Thyroid gland (tissue), 4 donors: ENCODE measurements at places on chromosomes 11 and 22. TPM values are rescaled to one million over a fixed set of nuclear protein-coding genes. Genes with fewer than 3 reads are reported as not detected.

The ENTHD1 gene
- not detected for total RNA-seq

The SLC22A6 gene
- not detected for total RNA-seq

The ANKK1 gene
- total RNA-seq, result not detected

The SLC6A5 gene
- total RNA-seq, result not detected

- H3K4me3 ChIP-seq, result no peak overlapping the region
- H3K27me3 ChIP-seq, result no peaks in the 10 kb centered on the region
- H3K36me3 ChIP-seq, result no peaks in the 10 kb centered on the region
- H3K4me1 ChIP-seq, result no peaks in the 10 kb centered on the region
These were observed 269.3 kb downstream of the BUD13 start for GRCh38 chr11:116503216-116504160.

- H3K27ac ChIP-seq, result no peak overlapping the region
- H3K4me3 ChIP-seq, result no peak overlapping the region
- no peaks in the 10 kb centered on the region for H3K4me1 ChIP-seq
- H3K36me3 ChIP-seq, result peaks cover 77% of the 10 kb centered on the region
These were observed 15.3 kb downstream of the RCOR2 start for GRCh38 chr11:63901660-63902059.

DNA sequence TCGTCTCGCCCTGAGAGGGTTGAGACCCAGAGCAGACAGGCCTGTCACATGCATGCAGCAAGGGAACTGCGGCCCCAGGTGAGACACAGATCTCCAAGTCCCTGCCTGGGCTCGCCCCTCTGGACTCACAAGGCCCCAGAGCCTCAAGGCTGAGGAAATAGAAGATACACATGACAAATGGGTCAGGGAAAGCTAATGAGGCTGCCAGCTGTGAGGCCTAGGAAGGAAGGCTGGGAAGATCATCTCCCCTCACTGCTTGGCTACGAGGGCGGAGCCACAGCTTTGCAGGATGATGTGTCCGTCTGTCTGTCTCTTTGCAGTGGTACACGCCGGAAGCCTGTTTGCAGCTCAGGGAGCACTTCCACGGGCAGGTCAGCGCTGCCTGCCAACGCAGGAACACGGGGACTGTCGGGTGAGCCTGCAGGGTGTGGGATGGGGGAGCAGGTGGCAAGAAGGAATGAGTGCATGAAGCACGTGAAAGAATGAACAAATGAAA lies 4.5 kb downstream of the RAB36 start:
- H3K27ac ChIP-seq, result peak overlapping the region; percentile 93
- H3K4me1 ChIP-seq, result peaks cover 48% of the 10 kb centered on the region
- no peaks in the 10 kb centered on the region for H3K27me3 ChIP-seq
- no peak overlapping the region for H3K4me3 ChIP-seq

- no peaks in the 10 kb centered on the region for H3K4me1 ChIP-seq
- DNase-seq, result no peak
- H3K27me3 ChIP-seq, result no peaks in the 10 kb centered on the region
- no peaks in the 10 kb centered on the region for H3K36me3 ChIP-seq
- no peak overlapping the region for H3K4me3 ChIP-seq
- no peak overlapping the region for H3K27ac ChIP-seq
These were observed 558.6 kb downstream of the NTM start for GRCh38 chr11:131928992-131929391.

DNA sequence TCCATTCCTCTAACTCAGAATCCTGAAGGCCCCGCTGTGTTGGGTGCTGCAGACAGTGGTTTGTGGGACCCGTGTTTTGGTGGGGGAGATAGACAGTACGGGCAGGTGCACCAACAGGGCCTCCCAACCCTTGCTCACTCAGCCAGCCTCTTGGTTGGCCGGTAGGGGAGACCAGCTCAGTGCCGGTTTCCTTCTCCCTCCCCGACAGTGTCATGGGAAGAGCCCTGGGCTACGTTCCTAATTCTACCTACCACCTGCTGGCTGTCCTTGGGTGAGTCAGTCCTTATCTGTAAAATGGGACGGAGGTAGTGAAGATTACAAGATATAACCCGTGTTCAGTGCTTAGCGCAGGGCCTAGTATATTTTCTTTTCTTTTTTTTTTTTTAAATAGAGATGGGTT lies 5.9 kb downstream of the TMEM134 start:
- no peaks in the 10 kb centered on the region for H3K27me3 ChIP-seq
- DNase-seq, result no peak
- H3K4me3 ChIP-seq, result no peak overlapping the region
- H3K4me1 ChIP-seq, result peaks cover 51% of the 10 kb centered on the region

DNA sequence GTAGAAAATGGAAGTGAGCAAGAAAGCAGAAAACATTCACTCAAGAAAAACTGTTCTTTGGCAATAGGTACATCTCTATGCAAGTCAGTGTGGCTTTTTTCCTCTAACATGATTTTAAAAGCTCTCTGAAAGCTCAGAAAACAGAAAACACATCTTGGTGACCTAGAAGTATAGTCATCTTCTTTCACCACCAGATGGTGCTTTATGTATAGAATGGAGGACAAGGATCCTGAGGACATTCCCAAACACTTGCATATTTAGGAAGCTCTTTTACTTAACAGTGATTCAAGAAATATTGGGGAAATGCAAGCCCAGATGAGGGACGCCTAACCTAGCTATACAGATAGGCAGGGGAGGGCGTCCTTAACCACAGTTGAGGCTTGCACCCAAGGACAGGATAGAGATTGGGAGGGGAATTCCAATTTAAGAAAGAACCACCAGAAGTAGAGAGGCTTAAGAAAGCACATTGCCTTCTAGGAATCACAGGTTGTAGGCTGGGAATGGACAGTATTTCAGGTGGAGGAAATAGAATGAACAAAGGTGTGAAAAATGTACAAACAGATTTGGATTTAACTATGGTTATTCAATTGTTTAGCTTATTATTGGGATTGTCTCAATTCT lies 13.8 kb upstream of the CCDC81 start:
- DNase-seq, result no peak
- no peak overlapping the region for H3K4me3 ChIP-seq
- H3K36me3 ChIP-seq, result no peaks in the 10 kb centered on the region
- no peak overlapping the region for H3K27ac ChIP-seq
- no peaks in the 10 kb centered on the region for H3K4me1 ChIP-seq
